Activated naive CD4-positive, alpha-beta T cell (primary cell): ENCODE measurements at places on chromosomes 1 and 21.

DNA sequence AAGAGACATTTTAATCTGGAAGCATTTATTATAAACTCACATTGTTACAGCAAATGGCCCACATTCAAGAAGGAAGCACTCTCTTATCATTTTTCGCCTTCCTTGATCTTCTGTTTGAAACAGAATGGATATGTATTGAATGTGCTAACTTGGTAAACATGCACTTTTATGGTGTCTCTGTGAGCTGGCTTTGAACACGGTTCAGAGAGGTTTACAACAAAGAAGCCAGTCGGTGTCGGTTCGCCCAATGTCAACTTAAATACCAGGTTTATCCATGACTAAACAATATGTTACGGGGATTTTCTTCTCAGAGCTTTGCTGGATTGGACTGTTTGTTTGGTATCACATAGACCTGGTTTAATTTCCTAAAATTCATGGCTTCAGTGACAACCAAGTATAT, 226.4 kb downstream of the TGFB2 start:
- no peak for DNase-seq

DNA sequence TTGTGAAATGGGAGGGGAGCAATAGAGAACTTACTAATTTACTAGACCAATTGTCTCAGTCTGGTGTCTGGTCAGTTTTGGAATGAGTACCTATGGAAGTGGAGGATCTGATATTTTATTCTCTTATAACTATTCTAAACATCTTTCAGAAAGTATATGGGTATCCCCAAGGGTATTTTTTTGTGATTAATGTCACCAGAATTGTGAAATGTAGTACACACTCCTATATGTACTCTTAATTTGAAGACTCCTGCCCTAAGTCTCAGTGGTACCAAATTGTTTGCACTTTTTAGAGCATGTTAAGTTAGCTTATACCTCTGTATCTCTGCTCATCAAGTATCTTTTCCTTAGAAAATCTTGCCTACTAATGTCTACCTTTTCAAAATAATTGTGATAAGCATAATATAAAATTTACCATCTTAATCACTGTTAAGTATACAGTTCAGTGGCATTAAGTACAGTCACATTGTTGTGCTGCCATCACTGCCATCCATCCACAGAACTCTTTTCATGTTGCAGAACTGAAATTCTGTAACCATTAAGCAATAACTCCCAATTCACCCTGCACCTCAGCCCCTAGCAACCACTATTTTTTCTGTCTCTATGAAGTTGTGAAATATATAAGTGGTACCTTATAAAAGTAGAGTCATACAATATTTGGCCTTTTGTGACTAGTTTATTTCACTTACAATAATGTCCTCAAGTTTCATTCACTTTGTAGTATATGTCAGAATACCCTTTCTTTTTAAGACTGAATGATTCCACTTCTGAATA, 40.5 kb downstream of the SLC30A7 start:
- no peak for DNase-seq

DNA sequence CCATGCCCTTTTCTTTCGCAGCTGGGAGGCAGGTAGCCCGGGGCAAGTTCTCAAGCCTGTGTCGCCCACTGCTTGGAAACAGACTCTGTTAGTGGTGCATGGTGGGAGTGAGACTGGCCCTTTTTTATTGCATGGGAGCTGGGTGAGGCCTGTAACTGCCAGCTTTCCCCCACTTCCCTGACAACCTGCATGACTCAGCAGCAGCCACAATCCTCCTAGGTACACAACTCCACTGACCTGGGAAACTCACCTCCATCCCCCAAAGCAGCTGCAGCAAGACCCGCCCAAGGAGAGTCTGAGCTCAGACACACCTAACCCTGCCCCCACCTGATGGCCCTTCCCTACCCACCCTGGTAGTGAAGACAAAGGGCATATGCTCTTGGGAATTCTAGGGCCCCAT, 25.8 kb downstream of the PIGP start:
- DNase-seq: no peak

GRCh38 chr1:103958699-103959098, 209.0 kb downstream of the AMY1C start:
- DNase-seq: no peak

DNA sequence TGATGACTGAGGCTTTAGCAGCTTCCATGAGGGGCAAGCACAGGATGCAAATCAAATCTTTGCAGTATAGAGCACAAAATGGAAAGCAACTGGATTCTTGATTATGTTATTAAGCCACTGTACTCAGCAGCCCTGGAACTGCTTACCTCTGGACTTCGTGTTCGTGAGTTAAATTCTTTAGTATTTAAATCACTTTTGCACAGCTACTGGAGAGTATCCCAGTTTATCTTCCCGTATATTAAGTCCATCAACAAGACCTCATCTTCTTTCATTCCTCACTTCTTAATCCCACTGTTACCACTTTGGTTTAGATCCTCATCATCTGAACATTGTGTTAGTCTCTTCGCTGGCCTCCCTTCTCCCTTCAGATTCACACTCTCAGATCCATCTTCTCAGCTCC, 108.9 kb downstream of the GREM2 start:
- no peak for DNase-seq

DNA sequence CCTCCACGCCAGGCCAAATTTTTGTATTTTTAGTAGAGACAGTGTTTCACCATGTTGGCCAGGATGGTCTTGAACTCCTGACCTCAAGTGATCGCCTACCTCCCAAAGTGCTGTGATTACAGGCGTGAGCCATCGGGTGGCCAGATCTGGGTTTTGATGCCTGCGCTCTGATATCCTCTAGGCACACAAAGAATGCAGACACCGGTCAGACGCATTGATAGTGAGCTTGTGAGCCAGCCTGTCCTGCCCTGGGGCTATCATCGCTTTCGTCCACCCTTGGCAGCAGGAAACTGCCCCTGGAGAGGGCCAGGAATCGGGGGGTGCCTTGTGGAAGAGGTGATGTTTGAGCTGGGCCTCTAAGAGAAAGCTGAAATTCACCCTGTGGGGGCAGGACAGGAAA, 4.0 kb downstream of the FBLIM1 start:
- DNase-seq: no peak

DNA sequence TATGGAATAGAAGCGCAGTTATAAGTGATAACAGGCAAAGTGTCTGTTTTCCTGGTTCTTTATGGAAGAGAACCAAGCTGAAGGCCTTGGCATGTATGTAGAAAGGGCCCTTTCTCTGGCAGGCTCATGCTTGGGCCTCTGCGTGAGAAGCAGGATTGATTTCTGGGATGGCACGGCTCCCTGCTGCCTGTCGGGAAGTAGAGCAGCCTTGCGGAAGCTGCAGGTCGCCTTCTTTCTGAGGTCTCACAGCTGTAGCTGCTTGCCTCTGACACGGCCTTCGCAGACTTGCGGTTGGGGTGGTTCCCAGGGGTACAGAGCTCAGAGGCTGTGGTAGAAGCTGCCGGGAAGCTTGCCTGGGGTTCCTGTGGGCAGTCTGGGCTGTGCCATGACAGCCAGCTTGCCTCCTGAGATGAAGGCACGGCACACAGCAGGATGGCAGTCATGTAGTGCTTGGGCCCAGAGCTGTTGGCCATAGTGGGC, 39.4 kb downstream of the TRAPPC10 start:
- no peak for DNase-seq

GRCh38 chr1:207755846-207756693, 4.2 kb downstream of the CD46 start:
- no peak for DNase-seq

DNA sequence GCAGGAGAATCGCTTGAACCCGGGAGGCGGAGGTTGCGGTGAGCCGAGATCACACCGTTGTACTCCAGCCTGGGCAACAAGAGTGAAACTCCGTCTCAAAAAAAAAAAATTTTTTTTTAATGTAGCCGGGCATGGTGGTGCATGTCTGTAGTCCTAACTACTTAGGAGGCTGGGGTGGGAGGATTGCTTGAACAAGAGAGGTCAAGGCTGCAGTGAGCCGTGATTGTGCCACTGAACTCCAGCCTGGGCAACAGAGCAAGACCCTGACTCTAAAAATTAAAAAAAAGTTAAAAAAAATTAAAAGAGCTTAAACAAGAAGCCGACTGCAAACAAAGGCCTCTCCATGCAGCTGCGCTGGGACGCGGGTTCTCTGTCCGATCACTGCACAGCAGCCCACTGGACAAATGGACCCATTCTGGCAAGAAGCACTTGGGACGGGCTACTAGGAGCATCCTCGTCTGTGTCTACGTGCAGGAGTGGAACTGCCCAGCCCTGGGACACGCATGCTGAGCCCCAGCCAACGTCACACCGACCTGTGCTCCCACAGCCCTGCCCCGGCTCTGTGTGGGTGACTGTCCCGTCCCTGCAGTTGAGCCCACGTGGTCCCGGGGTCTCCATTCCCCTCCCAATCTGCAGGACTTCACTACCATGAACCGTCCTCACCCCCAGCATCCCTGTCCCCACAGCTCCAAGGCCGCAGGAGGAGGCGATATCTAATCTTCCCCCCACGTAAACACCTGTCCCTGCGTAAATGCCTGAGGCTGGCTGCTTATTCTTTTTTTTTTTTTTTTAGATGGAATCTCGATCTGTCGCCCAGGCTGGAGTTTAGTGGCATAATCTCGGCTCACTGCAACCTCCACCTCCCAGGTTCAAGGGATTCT, 12.3 kb downstream of the SLC35E2B start:
- DNase-seq: no peak

DNA sequence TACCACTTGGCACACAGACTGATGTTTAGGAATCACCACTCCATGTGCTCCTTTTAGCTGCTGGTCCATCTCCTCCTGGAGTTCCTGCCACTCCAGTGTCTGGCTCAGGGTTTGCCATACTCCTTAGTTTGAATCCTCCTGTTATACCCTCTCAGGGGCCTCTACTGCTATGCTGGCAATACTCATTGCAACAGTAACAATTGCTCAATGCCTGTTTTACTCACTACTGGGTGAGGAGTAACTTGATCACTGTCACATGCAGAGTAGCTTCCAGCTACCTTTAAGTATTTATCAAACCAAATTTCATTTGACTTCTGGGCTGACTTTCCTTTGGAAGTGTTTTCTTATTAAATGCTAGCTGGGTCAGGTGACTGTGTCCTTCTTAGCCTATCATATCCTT, 107.2 kb upstream of the WLS start:
- no peak for DNase-seq

- DNase-seq: no peak
Measured at GRCh38 chr1:24793447-24794129, 48.3 kb downstream of the CLIC4 start.

GRCh38 chr1:100246738-100247137, 2.9 kb downstream of the DBT start:
- DNase-seq: no peak

DNA sequence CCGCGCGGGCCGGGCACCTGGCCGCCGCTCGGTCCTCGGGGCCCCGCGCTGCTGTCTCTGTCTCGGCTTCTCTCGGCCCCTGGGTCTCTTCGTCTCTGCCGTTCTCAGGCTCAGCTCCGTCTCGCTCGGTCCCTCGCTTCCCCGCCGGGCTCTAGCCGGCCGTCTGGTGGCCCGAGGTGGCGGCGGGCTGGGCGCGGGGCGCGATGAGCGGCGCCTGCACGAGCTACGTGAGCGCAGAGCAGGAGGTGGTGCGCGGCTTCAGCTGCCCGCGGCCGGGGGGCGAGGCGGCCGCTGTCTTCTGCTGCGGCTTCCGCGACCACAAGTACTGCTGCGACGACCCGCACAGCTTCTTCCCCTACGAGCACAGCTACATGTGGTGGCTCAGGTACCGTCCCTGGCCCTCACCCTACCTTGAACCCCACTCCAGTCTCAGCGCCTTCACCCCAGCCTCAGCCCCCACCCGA, 355 bp downstream of the SHISAL2A start:
- no peak for DNase-seq

DNA sequence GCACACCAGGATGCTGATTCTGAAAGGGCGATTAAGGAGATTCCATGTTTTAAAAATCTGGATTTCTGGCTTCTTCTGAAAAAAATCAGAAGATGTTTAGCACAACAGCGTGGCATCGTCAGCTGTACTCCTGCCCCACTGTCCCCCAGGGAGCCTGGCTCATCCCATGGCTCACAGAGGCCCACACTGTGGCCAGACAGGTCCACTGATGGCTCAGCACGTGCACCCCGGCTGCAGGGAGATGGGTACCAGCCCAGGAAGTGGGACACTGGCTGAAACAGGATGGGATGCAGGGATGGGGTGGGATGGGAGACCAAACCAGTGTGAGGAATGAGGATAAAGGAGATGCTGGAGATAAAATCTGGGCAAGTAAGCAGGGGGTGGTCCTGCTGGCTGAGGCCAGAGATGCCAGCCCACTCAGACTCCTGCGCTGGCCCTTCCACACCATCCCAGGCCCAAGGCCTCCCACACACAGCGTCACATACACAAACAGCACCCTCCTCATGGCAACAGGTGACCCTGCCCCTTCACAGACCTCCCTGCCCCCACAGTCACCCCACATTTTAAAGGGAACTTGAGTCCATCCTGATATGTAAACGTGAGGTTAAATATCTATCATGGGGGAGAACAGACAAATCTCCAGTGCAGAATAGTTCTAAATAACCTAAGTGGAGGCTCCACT, 23.9 kb upstream of the SAMD11 start:
- no peak for DNase-seq

DNA sequence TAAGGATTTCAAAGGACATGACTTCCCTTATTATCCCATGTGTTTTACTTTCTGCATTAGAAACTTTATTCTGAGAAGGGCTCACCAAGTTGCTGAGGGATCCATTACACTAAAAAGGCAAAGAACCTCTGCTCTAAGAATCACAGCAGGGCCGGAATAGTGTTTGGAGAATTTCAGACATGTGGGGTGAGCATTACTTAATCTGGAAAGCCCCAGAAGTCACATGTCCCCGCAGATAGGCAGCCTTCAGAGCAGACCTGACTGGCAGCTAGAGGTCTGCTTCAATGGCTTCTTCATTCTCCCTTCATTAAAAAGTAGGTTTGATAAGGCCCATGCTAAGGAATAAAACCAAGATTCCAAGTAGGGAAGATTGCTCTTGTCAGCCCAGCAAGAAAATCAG, 52.6 kb upstream of the RBM15 start:
- no peak for DNase-seq

- no peak for DNase-seq
Measured at GRCh38 chr1:109895720-109896504, 14.7 kb upstream of the CSF1 start.

DNA sequence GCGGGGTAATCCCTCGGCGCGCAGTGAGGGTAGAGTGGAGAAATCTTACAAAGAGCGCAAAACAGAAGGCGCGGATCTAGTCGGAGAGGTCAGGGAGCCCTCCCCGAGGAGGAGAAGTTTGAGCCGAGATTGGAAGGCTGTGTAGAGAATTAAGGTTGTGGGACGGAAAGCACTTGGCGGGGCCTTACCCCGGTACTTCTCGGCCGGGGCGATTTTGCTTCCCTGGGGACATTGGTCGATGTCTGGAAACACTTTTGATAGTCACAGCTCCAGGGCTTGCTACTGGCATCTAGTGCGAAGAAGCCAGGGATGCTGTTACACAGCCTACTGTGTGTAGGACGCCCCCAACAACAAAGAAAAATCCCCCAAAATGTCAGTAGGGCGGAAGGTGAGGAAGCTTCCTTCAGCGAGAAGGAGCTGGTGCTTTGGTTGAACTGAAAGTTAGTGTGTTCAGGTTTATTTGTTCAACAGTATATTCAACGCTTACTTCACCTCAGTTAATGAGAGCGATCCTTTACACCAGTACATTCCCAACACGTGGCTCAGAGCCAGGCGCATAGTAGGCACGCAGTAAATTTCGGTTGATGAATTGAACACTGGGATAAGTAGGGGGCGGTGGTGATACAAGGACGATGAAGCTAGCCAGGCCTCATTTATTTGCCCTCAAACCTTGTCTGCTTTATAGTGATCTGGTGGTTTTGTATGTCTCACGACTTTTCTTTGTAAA, 807 bp downstream of the CEP85 start:
- no peak for DNase-seq

- DNase-seq: no peak
Measured at GRCh38 chr1:243495442-243496186, 239.8 kb downstream of the SDCCAG8 start.

- DNase-seq: no peak
Measured at GRCh38 chr1:203570805-203571204, 55.8 kb upstream of the ATP2B4 start.
